DMS79 treated with DMSO at 0.1 percent for 48 hours (cell line): ENCODE measurements at places on chromosomes 12 and 14.

- no peak for DNase-seq
Measured at GRCh38 chr12:79121486-79121885, 256.9 kb downstream of the SYT1 start.

- no peak for DNase-seq
Measured at GRCh38 chr14:103727313-103727980, 11.8 kb downstream of the ZFYVE21 start.

DNA sequence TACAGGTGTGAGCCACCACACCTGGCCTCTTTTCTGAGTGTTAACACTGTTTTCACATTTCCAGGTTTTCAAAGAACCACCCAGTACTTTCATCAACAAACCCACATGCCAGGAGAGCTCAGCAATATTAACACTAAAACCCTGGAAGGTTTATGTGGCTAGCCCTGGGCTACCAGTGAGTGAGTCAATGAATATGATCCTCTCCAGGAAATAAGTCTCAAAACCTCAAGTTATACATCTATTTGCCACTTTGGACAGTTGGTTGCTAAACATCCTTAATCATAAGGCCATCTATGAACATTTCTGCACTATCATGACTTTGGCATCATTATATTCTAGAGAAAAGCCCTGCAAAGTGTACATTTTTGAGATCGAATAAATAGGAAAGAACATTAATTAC lies 6.3 kb upstream of the CDKL1 start:
- no peak for DNase-seq

DNA sequence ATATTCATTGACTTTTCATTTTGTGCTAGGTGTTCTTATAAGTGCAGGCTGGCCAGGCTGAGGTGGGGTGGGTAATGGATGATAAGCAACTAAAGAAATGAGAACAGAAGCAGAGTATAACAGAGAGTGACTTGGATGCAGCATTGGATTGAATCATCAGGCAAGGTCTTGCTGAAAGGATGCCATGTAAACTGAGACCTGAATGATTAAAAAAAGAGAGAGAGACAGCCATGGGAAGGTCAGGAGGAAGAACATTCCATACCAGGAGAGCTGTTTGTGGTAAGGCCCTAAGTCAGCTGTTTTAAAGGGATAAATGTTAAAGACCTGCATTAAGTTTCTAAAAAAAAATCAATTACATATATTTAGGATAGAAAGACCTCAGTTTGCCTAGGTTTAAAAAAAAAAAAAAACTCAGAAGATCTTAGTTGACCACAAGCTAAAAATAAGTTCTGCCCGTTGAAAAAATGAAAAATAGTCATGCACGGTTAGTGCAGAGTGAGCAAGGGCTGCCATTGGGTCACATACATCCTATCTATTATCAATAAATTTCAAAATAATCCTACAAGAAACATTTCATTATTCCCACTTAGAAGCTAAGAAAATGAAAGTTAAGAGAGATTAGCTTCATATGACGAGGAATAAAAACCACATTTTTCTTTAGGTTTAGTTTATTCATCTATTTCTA lies 37.2 kb downstream of the IFNG start:
- DNase-seq = no peak

- DNase-seq = no peak
Measured at GRCh38 chr12:120413901-120414695, 23.8 kb upstream of the COX6A1 start.

- no peak for DNase-seq
Measured at GRCh38 chr12:97162173-97162572, 255.1 kb downstream of the NEDD1 start.

GRCh38 chr14:33734387-33734786 lies 216.5 kb downstream of the EGLN3 start:
- DNase-seq = no peak

DNA sequence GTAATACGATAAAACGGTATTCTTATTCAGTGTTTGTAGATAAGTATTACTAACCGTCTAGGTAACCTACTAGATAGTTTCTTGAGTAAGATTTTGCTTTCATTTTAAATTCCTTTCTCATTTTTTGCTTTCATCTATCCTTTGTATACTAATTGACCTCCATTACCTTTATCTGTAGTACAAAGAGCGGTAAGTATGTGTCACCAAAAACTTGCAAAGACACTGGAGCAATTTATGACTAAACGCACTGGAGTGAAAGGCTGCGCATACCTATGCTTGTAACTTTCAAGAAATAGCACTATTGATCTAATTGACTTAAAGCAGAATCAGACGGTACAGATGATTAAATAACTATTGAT lies 1.7 kb downstream of the ARHGAP5 start:
- peak; percentile 73 for DNase-seq

GRCh38 chr12:125528281-125528680 lies 463.0 kb downstream of the AACS start:
- DNase-seq = no peak

GRCh38 chr14:101019990-101020710 lies 116.6 kb upstream of the RTL1 start:
- no peak for DNase-seq

- DNase-seq = no peak
Measured at GRCh38 chr12:88253371-88253978, 111.4 kb downstream of the TMTC3 start.

DNA sequence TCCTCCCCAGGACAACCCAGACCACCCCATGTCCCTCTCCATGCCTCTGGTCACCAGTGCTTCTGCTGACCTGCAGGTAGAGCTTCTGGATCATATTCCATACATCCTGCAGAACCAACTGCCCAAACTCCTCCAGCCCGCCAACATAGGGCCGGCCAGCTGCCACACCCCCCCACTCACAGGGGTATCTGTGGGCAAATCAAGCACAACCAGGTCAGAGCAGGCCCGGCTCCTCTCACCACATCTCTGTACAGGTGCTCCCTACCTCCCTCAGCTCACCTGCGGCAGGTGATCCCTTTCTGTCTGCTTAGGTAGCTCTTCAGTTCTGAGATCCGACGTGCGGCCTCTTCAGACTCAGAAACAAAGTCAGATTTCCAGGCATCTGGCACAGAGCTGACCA lies 29.0 kb downstream of the TEP1 start:
- DNase-seq = no peak

- no peak for DNase-seq
Measured at GRCh38 chr14:68269136-68269927, 449.8 kb downstream of the RAD51B start.

- DNase-seq = no peak
Measured at GRCh38 chr12:124621296-124621660, 53.9 kb upstream of the NCOR2 start.

DNA sequence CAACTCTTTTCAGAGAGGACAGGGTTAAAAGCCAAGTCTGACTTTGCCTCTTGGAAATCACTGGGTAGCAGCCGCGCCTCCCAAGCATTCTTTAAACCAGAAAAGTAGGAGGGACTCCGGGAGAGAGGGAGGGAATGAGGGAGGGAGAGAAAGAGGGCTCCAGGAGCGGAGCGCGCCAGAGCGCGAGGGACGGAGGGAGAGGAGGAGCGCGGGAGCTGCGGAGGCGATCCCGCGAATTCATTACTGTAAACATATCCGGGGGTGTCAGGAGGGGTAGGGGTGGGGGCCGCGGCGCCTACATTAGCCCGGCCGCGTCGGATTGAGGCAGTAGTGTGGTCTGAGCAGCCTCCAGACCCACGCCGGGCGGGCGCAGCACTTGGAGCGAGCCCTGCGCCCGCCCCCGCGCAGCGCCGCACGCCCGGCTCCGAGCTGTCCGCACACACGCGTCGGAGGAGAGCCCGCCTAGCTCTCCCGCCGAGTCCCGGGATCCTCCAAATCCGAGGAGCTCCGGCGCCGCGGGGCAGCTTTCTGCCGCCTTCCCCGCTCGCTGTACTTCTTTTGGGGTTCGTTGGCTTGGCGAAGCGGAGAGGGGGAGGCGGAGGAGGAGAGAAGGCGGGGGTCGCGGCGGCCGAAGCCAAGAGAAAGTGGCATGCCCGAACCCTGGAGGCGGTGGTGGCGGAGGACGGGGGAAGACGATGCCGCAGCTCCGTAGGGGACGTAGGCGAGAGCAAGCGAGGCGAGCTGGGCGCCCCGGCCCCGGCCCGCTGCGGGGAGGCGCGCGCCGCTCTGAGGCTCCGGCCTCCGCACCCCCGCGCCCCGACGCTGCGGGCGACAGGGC lies 3.3 kb downstream of the FLRT2 start:
- DNase-seq = peak; percentile 80

- peak; percentile 45 for DNase-seq
Measured at GRCh38 chr12:55996201-55996714, 818 bp upstream of the SUOX start.

GRCh38 chr14:45373877-45374276 lies 120.9 kb upstream of the MIS18BP1 start:
- no peak for DNase-seq

DNA sequence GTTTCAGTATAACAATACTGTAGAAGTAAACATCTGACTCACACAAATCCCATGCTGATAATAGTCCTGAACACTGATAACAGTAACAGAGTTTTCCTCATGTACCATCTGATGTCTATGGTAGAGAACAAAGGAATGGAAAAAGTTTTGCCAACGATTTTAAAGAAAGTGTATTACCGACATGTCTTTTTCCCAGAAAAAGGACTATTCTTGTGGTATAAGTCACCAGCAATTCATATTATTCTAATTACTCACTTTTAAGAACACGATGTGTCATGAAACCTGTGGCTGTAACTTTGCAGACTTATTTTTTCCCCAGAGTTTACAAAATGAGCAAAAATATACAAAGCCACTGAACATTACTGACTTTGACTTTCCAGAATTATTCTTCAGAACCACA lies 40.1 kb upstream of the DCN start:
- DNase-seq = no peak

- DNase-seq = no peak
Measured at GRCh38 chr14:96263347-96264199, 7.6 kb downstream of the BDKRB1 start.

GRCh38 chr12:51942056-51942455 lies 9.4 kb upstream of the ACVR1B start:
- DNase-seq = no peak

- DNase-seq = no peak
Measured at GRCh38 chr12:132866251-132866828, 21.1 kb downstream of the CHFR start.

- no peak for DNase-seq
Measured at GRCh38 chr12:6213969-6214368, 13.8 kb downstream of the CD9 start.

DNA sequence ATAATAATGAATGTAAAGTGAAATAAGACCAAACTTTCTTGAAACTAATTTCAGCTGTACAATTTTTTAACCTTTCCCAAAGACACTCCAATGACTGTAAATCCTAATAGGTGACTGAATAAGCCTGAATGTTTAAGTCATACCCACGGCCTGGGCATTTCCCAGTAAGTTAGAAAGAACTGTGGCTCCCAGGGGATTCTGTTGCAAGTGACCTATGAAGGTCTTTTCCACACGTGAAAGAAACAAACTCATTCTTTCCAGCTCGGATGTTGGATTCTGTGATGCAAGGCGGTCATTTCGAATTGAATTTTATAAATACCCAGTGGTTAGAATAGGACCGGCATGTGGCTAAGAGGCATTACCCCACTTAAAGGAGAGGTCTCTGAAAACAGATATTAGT lies 1134.4 kb downstream of the GALC start:
- no peak for DNase-seq

- DNase-seq = no peak
Measured at GRCh38 chr12:122858171-122858570, 22.9 kb downstream of the HIP1R start.

- peak; percentile 96 for DNase-seq
Measured at GRCh38 chr14:30005114-30005808, 77.6 kb upstream of the PRKD1 start.

DNA sequence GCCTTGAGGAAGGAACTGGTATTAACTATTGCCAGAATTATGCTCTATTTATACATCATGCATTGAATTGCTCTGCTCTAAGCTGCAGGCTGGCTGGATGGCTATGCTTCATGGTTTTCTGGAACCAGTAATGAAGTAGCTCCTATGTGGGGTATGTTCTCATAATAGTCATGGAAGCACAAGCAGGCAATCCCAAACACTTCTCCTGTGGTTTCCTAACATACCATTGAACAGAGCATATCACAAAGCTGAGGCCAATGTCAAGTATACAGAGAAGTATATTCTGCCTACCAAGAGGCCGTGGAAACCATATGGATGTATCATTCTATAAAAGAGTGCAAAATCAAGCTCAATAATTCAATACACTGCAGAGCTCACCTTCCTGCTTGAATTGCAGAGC lies 1752.4 kb upstream of the FLRT2 start:
- no peak for DNase-seq

GRCh38 chr12:41361738-41362137 lies 173.6 kb downstream of the PDZRN4 start:
- DNase-seq = peak; percentile 50

DNA sequence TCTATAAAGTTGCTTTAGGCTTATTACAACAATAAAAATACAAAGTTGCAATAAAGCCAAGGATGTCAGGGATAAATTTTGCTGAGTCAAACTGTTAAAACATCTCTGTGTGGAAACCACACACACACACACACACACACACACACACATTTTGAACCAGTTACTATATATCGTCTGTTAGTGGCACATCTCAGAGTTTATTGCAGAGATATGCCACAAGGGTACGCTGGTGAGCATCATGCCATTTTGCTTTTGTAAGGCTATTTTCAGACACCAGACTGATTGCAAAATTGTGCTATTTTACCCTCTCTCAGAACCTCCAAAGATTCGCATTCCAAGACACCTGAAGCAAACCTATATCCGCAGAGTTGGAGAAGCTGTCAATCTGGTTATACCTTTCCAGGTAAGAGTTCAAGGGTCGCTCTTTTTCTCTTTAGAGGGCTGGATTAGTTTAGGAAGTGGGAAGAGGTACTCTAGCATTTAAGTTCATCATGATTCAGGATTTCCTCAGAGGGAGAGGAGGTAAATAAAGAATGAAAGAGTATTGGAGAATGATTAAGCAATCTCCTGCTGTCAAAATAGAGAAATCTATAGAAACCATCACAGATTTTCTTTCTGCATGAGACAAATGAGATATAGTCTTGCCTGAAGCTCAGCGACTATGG lies 27.3 kb upstream of the CHPT1 start:
- no peak for DNase-seq

DNA sequence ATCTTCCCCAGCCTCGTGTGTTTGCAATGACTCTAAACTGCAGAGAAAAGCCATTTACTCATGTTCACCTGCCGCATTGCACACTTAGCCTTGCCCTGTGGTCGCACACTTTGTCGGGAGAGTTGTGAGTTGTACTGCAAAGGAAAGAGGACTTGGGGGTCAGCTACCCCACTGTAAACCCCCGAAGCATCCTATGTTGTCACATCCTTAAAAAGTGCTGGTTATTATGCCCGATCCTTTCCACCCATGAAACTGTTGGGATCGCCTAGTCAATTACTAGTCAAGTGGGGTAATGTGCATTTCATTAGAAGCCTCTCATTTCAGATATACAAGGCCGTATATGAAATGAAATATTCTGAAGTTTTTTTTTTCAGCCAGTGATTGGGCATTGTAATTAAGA lies 98.2 kb downstream of the SRRM4 start:
- DNase-seq = no peak

DNA sequence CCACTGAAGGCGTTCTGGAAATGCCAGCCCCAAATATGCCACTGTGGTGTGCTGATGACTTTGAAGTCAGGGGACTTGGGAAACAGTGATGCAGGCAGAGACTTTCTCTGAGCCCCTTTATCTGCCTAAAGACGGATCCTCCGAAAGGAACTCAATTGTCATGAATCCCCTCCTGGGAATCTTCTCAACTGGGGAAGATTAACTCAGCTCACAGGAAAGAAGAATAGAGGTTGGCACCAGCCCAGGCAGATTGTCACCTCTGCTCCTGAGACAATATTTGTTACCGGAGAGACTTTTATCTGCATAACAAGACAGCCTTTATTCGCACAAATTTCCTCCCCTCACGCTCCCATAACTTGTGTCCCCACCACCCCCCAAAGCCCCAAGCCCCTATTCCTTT lies 414.4 kb downstream of the FUT8 start:
- no peak for DNase-seq
